ENCODE measurements at places on chromosomes 7 and 10.

GRCh38 chr10:71694039-71694501 is 25.5 kb downstream of the C10orf105 start:
- DNase-seq: no peak

- no peak for DNase-seq
Measured at GRCh38 chr10:43166880-43167497, 28.7 kb downstream of the CSGALNACT2 start.

DNA sequence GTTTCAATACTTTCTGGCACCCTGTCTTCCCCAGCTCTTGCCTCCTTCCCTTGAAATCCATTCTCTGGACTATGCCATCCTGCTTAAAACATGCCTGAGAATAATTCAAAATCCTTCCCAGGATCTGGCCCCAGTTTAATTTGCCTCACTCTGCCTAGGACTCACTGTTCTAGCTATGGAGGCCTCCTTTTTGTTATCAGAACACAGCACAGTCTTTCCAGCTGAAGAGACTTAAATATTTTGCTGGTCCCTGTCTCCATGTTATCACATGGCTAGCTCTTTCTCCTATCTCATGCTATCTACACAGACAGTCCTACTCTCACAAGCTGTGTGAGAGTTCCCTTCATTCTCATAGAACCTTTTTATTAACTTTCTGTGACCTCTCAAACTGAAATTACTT is 194.8 kb downstream of the RNLS start:
- no peak for DNase-seq

- peak; percentile 6 for DNase-seq
Measured at GRCh38 chr10:26994743-26995142, 105.6 kb downstream of the ANKRD26 start.

DNA sequence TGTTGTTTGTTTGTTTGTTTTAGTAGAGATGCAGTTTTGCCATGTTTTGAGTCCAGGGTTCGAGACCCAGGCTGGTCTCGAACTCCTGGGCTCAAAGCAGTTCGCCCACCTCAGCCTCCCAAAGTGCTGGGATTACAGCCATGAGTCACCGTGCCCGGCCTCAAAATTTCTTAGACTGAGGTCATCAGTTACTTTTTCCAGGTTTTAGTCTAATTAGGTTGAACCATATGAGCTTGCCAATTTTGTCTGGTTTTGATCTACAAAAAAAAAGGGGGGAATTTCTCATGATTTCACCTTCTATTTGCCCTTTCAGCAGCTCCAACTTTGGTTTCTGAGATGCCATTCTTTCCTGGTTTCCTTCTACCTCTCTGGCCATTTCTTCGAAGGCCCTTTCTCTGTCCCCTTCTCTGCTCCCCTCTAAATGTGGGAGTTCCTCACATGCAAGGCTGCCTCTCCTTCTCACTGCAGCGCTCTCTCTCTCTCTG is 5.5 kb downstream of the CUEDC2 start:
- no peak for DNase-seq

GRCh38 chr10:114930320-114930719 is 7.7 kb upstream of the TRUB1 start:
- no peak for DNase-seq

DNA sequence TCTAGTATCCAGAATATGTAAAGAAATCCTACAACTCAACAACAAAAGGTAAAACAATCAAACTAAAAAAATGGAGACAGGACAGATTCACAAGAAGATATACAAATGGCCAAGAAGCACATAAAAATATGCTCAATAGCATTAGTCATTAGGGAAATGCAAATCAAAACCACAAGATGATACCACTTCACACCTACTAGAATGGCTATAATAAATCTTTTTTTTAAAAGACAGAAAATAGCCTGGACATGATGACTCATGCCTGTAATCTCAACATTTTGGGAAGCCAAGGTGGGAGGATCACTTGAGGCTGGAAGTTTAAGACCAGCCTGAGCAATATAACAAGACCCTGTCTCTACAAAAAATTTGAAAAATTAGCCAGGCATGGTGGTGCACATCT is 27.9 kb upstream of the CHCHD3 start:
- no peak for DNase-seq

GRCh38 chr7:7696458-7697119 is 21.8 kb downstream of the RPA3 start:
- no peak for DNase-seq

GRCh38 chr10:71638822-71639719 is 80.5 kb downstream of the C10orf105 start:
- no peak for DNase-seq

DNA sequence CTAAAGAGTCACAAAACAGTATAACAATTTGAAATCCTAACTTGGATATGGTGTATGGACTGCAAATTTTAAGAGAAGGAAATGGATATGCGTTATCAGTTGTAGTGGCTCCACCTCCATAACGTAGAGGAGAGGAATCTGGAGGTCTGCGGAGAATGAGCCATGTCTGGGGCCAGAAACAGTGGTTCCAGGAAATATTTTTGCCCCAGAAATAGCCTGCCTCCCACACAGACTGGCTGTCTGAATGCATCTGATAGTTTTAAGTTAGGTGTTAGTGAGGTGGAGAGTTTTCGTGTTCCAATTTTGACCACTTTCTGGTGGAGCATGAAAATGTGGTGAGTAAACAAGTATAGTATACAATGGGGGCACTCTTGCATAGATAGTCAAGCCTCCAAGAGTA is 1.6 kb downstream of the PHTF2 start:
- no peak for DNase-seq

DNA sequence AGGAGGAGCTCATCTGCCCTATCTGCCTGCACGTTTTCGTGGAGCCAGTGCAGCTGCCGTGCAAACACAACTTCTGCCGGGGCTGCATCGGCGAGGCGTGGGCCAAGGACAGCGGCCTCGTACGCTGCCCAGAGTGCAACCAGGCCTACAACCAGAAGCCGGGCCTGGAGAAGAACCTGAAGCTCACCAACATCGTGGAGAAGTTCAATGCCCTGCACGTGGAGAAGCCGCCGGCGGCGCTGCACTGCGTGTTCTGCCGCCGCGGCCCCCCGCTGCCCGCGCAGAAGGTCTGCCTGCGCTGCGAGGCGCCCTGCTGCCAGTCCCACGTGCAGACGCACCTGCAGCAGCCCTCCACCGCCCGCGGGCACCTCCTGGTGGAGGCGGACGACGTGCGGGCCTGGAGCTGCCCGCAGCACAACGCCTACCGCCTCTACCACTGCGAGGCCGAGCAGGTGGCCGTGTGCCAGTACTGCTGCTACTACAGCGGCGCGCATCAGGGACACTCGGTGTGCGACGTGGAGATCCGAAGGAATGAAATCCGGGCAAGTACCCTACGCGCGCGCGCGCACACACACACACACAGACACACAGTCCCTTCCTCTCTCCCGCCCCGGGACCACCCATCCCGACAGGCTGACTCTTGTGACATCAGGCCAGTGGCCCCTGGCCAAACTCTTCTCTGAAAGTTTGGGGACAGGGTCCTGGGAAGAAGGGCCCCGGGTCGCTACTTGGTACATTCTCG is 538 bp downstream of the TRIM8 start:
- no peak for DNase-seq
